Activated CD4-positive, alpha-beta T cell treated with anti-CD3 and anti-CD28 coated beads, Interleukin-2, amount 50 U/mL, for 16 hours (primary cell): ENCODE measurements at places on chromosomes 3 and 15.

DNA sequence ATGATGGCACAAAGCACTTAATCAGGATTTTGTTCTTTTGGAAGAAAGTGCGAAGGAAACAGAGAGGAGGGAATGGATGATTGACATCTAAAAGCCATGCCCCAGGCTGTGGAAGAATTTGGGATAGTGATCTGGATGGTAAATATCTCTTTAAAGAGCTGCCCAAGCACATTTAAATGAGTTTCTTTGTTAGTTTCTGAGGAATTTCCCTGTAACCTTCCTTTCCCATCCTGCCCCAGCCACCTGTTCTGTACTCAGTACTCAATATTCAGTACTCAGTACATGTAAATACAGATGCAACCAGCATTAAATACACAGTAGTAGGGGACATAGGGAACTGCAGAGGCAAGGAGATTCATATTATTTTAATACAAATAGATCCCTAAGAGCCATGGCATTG, 7.8 kb upstream of the CORO2B start:
- DNase-seq: no peak

GRCh38 chr3:69088063-69088462, 3.3 kb downstream of the ARL6IP5 start:
- DNase-seq: peak; percentile 69

DNA sequence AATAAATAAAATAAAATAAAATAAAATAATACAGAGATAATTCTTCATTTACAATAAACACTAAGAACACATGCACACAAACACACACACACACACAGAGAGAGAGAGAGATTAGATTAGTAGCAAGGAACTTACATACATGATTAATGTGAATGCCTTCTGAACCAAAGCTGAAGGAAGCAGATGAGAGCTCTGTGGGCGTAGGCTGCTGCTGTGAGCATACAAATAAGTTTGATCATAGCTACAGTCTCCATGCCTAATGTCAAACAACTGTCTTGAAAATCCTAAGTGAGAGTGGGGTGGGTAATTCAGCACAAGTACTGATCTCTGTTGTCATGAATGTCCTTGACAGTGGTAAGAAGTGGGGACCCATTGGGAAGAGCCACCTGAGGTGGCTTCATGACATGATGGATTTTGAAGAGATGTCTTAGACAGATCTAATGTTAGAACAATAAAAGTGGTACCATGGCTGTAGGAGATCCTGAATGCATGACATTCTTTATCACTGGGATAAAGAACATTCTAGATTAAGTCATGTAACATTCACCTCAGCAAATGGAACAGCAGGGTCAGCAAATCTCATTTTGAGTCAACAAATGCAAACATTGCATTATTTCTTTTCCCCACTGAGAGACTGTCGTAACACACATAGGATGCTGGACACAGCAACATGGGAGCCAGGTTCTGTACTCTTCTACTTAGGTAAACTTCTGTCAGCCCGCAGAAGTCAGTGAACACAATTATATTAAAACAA, 46.2 kb downstream of the CHL1 start:
- no peak for DNase-seq

DNA sequence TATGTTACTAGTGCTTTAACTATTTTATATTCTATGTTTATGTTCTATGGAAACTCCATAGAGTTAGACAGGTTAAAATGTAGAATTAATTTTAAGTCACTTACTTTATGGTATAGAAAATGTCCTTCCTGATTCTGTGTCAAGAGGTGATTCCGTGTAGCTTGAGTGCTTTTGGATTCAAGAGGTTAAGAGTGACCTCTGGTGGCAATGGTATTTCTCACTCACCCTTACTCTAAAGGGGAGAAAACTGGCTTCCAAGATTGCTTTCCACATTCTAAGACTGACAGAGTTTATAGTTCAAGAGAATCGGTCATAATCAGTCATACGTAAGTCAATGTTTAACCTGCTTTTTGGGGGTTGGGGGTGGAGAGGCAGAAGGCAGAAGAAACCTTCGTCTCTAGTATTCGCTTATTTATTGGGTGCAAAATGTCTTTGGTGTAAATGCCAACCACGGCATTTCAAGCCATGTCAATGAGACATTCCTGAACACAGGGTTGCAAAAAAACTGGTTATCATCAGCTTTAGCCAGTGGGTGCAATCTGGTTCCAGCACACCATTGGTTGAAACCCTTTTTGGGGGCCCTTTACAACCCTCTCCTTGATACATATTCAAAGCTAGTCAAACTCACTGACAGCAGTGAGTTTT, 92.0 kb upstream of the VGLL3 start:
- DNase-seq: peak; percentile 35

DNA sequence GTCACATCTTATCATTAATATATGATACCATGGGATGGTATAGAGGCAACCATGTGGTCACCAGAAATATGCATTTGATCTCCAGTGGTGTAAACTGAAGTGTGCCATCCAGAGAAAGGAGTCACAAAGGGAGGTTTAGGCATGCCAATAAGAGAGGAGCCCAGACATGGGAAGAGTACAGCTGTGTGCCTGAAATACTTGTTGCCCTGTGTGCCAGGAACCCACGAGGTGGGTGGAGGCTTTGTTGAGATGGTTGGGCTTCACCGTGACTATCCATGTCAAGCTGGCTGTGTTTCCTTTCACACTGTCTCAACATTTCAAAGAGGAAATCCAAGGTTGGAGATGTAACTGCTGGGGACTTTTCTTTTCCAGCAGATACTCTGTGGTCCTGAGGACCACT, 43.5 kb downstream of the CACNA2D3 start:
- no peak for DNase-seq

DNA sequence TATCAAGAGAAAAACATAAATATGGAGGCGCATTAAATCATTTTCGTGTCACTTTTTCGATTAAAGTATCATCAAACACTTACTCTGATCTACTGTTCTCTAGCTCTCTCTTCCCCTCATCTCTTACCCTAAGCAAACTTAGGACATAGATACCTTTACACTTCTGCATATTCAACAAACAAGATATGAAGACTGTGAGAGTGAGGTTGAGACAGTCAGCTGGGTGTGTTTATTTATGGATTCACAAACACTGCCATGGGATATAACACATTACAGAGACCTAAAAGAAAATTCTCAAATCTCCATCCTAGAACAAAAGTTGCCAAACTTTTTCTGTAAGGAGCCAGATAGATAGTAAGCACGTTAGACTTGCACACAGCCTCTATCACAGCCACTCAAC, 85.2 kb upstream of the ZNF385D start:
- no peak for DNase-seq

DNA sequence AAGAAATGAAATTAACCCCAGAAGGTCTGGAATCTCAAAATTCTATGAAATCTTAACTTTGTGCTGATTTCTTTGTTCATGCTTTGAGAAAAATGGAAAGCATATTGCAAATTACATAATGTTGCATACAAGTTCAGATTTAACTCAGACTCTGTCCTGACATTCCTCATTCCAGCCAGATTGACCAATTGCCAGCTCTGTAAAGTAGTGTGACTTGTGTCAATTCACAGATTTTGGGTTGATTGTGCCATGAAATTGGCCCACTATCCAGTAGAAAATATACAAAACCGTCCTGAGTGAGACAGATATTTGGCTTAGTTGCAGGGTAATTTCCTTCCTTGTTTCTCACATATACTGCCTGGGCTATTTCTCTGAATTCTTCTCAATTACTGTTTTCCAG, 1312.6 kb downstream of the ROBO1 start:
- no peak for DNase-seq

- DNase-seq: no peak
These were observed 127.9 kb downstream of the MECOM start for GRCh38 chr3:169535584-169535983.

GRCh38 chr3:129181819-129182218, 1.9 kb downstream of the CNBP start:
- DNase-seq: no peak

GRCh38 chr15:73997986-73998385, 3.5 kb downstream of the PML start:
- no peak for DNase-seq

- no peak for DNase-seq
These were observed 31.3 kb upstream of the SPTBN5 start for GRCh38 chr15:41925086-41925608.

DNA sequence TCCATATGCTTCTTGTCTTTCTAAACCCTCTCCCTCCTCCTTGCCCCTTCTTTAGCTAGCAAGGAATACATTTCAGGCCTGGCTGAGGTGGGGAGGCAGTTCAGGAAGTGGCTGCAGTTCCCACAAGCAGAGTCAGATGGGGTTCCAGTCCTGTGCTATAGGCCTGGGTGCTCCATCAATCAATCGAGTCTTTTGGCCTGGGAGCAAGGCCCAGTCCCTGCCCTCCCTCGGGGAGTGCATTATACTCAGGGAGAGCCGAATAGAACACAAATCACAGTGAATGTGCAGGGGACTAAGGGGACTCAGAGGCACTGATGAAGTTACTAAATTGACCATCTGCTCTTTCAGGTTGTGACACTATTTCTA, 58.0 kb upstream of the HERC1 start:
- no peak for DNase-seq

DNA sequence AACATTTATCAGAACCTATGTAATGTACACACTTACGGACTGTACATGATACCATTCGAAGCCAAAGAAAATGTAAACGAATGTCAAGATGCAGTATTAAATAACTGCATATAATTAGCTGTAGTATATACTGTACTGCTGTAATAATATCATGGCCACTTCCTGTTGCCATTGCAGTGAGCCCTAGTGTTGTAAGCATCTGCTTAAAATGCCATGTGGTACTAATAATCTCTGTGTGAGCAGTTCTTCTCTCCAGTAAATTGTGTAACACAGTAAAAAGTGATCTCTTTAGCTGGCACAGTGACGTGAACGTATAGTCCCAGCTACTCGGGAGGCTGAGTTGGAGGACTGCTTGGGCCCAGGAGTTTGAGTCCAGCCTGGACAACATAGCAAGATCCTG, 8.6 kb downstream of the SPG11 start:
- no peak for DNase-seq

DNA sequence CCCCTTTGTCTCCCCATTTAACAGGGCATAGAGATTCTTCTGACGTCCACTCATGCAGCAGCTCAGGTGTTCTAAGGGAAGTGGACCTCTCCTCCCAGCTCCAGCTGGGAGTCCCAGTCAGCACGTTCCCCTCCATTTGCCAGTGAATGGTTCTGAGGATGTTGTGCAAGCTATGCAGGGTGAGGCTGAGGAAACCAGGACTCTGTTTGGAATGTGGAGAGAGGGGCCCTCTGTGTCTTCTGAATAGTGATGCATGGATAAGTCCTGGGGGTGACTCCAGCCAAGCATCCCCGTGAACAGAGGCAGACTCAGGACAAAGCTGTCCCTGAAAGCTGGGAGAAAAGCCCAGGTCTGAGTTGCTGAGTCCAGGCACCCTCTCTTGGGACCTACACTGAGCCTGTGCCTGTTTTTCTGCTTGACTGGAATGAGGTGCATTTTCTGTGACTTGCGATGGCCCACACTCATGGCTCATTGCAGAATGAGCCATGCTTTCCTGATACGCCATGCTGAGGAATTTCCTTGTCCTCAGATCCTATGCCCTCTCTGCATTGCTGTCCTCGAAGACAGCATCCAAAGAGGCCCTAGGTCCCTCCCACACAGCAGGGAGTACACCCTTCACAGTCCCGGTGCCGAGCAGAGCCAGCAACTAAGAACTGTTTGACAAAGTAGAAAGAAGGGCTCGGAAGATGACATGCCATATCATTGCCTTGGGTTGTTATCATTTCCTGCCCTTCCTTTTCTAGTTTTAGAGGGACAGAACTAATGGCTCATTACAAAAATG, 185.2 kb downstream of the ATP10A start:
- no peak for DNase-seq

DNA sequence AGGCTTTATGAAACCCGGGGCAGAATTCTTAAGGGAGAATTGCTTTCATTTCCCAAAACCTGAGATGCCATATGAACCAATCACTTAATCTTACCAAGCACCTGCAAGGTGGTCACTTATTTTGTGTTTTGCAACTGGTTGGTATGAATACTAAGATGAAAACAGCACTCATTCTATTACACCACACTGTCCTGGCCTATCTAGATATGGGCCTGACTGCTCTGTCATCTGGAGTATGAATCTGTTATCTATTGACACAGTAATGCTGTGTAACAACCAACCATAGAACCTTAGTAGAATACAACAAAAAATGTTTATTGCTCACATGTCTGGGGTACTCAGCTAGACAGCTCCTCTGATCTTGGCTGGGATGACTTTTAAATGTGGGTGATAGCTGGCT, 74.8 kb downstream of the TMEM266 start:
- DNase-seq: no peak

GRCh38 chr3:139664958-139665357, 12.8 kb downstream of the NMNAT3 start:
- no peak for DNase-seq

GRCh38 chr3:43426388-43426787, 140.0 kb downstream of the SNRK start:
- DNase-seq: no peak

DNA sequence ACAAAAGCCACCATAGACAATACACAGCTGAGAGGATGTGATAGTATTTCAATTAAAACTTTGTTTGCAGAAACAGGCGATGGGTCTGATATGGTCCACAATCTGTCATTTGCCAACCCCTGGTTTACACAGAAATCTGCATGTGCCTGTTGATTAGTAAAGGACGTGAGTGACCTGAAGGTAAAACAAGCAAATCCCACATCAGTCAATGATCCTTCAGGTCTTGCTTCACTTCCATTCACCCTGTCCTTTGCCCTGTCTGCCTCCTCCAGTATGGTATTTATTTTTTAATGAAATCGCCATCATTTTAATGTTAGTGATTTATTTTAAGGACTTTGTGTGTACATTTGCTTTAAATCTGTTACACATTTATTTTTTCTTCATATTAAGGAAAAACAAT, 166.2 kb downstream of the FEZF2 start:
- DNase-seq: no peak
